ENCODE measurements at places on chromosomes 5 and 9. TPM values are rescaled to one million over a fixed set of nuclear protein-coding genes. Genes with fewer than 3 reads are reported as not detected.

WNT8A gene
- total RNA-seq, result not detected

PCDHB12 gene
- 0.28 TPM for total RNA-seq

CCDC152 gene
- 1.1 TPM for total RNA-seq

SLC4A9 gene
- total RNA-seq, result not detected

PRDM9 gene
- not detected for total RNA-seq

DDX4 gene
- total RNA-seq, result 0.28 TPM

ZNF782 gene
- total RNA-seq, result 3.4 TPM

PTPA gene
- 146 TPM for total RNA-seq

GARIN3 gene
- total RNA-seq, result not detected

ST8SIA4 gene
- 3.8 TPM for total RNA-seq

IL13 gene
- total RNA-seq, result not detected

SOWAHA gene
- total RNA-seq, result not detected

TAF11L5 gene
- total RNA-seq, result not detected

NUDT12 gene
- 16.6 TPM for total RNA-seq

ARAP3 gene
- total RNA-seq, result 6.5 TPM

PFN3 gene
- not detected for total RNA-seq

OR1L4 gene
- not detected for total RNA-seq

PCDHAC2 gene
- 0.19 TPM for total RNA-seq

FAM169A gene
- 0.19 TPM for total RNA-seq

RIOK2 gene
- 31.6 TPM for total RNA-seq

PCDHB2 gene
- total RNA-seq, result 6.5 TPM

SLC34A1 gene
- total RNA-seq, result not detected

PLAC8L1 gene
- total RNA-seq, result not detected

ZNF883 gene
- 6.2 TPM for total RNA-seq

SPINK6 gene
- not detected for total RNA-seq

CRB2 gene
- total RNA-seq, result not detected

KLHL3 gene
- 2.9 TPM for total RNA-seq

FAM163B gene
- total RNA-seq, result under 0.01 TPM

SYK gene
- not detected for total RNA-seq

TOR4A gene
- total RNA-seq, result 31.1 TPM

FLT4 gene
- total RNA-seq, result 0.58 TPM

NCS1 gene
- total RNA-seq, result 59.8 TPM

AHRR gene
- 19.4 TPM for total RNA-seq

NFIB gene
- total RNA-seq, result 28.9 TPM

LCN9 gene
- total RNA-seq, result not detected
